ENCODE measurements at places on chromosomes 2 and 18. TPM values are rescaled to one million over a fixed set of nuclear protein-coding genes. Genes with fewer than 3 reads are reported as not detected.

GRCh38 chr2:85822766-85823165 lies 66.0 kb downstream of the ST3GAL5 start:
- H3K36me3 ChIP-seq: no peaks in the 10 kb centered on the region
- no peaks in the 10 kb centered on the region for H3K27me3 ChIP-seq
- no peaks in the 10 kb centered on the region for H3K4me1 ChIP-seq
- no peak overlapping the region for H3K27ac ChIP-seq
- DNase-seq: no peak
- no peak overlapping the region for H3K4me3 ChIP-seq

DNA sequence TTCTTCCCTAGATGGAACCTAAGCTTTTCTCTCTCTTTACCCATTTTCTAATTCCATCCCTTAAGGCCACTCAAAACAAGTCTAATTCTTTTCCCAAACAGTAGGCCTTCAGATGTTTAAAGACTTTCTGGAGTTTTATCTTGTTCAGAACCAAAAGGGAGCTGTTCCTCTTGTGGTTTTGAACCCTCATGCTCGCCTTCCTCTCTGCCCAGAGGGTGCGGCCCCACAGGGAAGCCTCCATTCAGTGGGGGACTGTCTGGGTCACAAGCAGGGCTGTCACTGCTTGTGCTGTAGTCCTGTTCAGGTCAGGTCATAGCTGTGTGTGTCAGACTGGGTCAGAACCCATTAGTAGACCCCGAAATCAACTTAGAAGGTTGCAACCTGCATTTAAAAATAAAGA lies 56.5 kb downstream of the TET3 start:
- no peaks in the 10 kb centered on the region for H3K4me1 ChIP-seq
- no peak overlapping the region for H3K27ac ChIP-seq
- H3K27me3 ChIP-seq: no peaks in the 10 kb centered on the region
- DNase-seq: no peak

GRCh38 chr2:223488814-223489213 lies 113.3 kb downstream of the SCG2 start:
- no peak overlapping the region for H3K4me3 ChIP-seq
- H3K36me3 ChIP-seq: no peaks in the 10 kb centered on the region
- H3K27ac ChIP-seq: no peak overlapping the region
- H3K4me1 ChIP-seq: no peaks in the 10 kb centered on the region
- DNase-seq: no peak
- no peaks in the 10 kb centered on the region for H3K27me3 ChIP-seq

- no peaks in the 10 kb centered on the region for H3K4me1 ChIP-seq
- H3K27ac ChIP-seq: no peak overlapping the region
- H3K36me3 ChIP-seq: no peaks in the 10 kb centered on the region
- H3K4me3 ChIP-seq: no peak overlapping the region
These were observed 93.8 kb upstream of the LDAH start for GRCh38 chr2:20916604-20917286.

KIAA2012 gene
- not detected for total RNA-seq

PHOSPHO2 gene
- total RNA-seq: 16.2 TPM

- no peaks in the 10 kb centered on the region for H3K27me3 ChIP-seq
- no peaks in the 10 kb centered on the region for H3K36me3 ChIP-seq
- no peak overlapping the region for H3K4me3 ChIP-seq
- no peak for DNase-seq
- H3K27ac ChIP-seq: no peak overlapping the region
- no peaks in the 10 kb centered on the region for H3K4me1 ChIP-seq
These were observed 226.3 kb upstream of the SP5 start for GRCh38 chr2:170488807-170489206.

DNA sequence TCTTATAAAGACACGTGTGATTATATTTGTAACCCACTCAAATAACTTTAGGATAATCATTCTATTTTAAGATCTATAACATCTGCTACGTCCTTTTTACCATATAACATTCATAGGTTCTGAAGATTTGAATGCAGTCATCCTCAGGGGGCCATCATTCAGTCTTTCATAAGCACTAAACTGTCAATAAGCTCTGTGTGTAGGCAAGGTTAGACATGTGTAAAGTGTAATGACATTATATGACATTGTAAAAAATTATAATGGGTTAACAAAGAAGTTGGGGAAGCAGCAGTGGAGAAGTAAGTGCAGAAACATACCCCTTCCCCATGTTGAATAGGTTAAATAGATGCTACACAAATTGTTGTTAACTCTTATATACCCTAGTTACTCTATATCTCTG lies 845.9 kb downstream of the ERBB4 start:
- no peaks in the 10 kb centered on the region for H3K36me3 ChIP-seq
- no peak for DNase-seq

DNA sequence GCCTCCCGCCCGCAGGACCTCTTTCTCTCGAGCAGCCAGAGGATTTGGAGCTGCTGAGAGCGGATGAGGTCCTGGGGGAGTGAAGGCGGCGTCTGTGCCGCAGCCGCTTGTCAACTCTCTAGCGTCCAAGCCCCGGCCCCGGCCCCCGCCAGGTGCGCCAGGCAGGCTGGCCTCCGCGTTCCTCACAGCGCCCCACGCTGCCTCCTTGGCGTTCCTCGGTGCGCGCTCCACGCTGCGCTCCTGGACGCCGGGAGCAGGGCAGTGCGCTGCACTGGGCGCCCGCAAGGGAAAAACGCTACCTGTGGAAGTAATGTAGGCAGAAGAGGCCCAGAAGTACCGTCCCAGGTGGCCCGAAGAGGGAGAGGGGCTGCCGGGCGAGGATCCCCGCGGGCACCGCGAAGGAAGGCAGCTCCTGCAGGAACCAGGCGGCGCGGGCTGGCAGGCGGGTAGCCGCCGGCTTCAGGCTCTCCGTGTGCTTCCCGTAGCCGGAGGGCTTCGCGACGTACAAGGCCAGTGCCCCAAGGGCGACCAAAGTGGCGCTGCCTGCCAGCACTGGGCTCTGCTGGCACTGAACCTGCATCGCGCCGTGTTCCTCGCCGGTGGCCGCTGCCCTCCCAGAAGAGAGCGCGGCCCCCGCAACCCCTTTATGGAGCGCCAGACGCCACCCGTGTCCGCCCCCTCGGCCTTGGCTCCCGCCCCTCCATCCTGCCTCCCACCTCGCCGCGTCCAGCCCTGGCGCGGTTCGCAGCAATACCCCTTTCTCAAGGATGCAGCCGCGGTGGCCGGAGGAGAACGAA lies at the start of gene SRD5A2:
SRD5A2 (minus strand) TSS at position 618 of the 797 bp plus-strand sequence; CDS start at position 580, 38 bp downstream.
- H3K36me3 ChIP-seq: no peaks in the 10 kb centered on the region
- no peaks in the 10 kb centered on the region for H3K27me3 ChIP-seq
- H3K27ac ChIP-seq: no peak within 1 kb of the TSS

- no peak for DNase-seq
- no peaks in the 10 kb centered on the region for H3K27me3 ChIP-seq
- H3K36me3 ChIP-seq: no peaks in the 10 kb centered on the region
- no peak overlapping the region for H3K4me3 ChIP-seq
These were observed 51.4 kb upstream of the MRPL33 start for GRCh38 chr2:27720004-27720551.

CHCHD5 gene
- total RNA-seq: 19.0 TPM

DLX2 gene
- total RNA-seq: not detected

EMILIN2 gene
- 23.9 TPM for total RNA-seq

DNA sequence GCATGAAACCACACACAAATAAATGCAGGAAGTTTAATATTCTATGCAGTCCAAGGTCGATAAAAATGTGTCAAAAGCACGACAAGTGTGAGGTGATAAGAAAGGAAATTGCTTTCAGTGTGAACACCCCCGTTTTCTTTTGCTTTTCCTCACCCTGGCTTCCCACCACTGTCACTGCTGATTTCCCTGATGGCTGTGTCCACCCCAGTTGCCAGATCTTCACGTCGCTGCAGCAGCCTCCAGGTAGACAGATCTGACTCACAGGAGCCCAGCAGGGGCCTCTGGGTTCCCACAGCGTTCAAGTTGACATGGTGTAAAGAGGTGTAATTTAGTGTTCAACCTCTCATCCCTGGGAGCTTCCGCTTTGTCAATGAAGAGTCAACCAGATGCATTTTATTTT lies 128.0 kb upstream of the TACR1 start:
- DNase-seq: no peak
- no peaks in the 10 kb centered on the region for H3K4me1 ChIP-seq
- no peak overlapping the region for H3K27ac ChIP-seq
- H3K36me3 ChIP-seq: no peaks in the 10 kb centered on the region

DNA sequence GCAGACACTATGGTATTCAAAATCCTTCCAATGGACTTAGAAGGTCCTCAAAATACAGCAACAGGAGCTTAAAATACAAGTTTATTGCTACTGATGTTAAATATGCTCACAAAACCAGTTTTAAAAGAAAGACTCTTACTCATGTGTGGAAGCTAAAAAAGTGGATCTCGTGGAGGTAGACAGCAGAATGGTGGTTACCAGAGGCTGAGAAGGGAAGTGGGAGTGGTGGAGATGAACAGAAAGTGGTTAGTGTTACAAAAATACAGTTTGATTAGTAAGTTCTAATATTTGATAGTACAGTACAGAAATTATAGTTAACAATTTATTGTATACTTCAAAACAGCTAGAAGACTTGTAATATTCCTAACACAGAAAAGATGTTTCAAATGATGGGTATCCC lies 12.1 kb downstream of the ADAM17 start:
- no peak for DNase-seq
- no peaks in the 10 kb centered on the region for H3K4me1 ChIP-seq
- no peaks in the 10 kb centered on the region for H3K36me3 ChIP-seq
- H3K4me3 ChIP-seq: no peak overlapping the region
- H3K27ac ChIP-seq: no peak overlapping the region

AQP12B gene
- not detected for total RNA-seq

DNA sequence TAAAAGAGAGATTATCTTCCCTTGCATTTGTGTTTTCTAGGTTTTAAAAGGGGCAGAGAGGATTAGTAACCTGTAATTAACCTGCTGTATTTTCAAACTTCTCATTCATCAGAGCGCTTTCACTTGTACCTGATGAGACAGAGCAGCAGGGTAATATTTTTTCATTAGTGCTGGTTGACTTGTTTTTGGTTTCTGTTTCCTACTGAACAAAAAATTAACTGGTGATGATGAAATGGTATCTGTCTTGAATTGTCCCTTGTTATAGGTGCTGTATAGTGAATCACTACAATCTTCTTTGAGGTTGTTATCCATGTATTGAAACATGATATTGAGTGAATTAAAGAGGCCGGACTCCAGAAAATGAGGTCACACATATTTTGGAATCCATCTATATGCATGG lies 37.9 kb downstream of the CDH20 start:
- no peaks in the 10 kb centered on the region for H3K36me3 ChIP-seq
- no peak overlapping the region for H3K27ac ChIP-seq
- H3K27me3 ChIP-seq: no peaks in the 10 kb centered on the region
- DNase-seq: no peak

- no peak overlapping the region for H3K27ac ChIP-seq
- H3K4me3 ChIP-seq: no peak overlapping the region
- no peak for DNase-seq
- H3K36me3 ChIP-seq: no peaks in the 10 kb centered on the region
These were observed 55.3 kb upstream of the TMEM163 start for GRCh38 chr2:134773759-134774742.

DNA sequence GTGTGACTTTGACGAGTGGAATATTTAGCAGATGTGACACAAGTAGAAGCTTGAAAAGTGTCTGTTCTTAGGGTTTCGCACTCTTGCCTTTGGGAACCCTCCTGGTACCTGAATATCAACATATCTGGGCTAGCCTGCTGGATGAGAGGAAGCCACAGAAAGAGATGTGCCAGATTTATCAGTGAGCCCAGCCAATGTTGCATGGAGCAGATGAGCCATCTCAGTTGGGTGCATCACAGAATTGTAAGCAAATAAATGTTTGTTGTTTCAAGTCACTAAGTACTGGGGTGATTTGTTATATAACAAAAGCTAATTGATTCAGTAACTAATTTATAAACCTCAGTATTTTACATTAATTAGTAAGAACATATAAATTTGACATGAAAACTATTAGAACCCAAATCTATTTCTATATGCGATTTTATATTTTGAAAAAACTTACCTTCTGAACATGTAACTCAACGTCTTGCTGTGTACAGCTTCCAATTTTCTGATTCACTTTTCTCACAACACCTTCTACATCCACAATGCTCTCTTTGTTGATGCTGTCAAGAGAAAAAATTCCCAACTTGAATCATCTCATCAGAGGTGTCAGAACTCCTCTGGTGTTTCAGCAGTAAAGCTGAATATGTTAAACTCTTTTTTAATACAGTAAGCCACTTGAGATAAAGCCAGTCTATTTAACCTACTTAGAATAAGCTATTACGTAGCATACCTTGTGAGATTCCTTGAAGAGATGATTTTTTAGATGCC lies 42.3 kb downstream of the DARS1 start:
- H3K4me1 ChIP-seq: no peaks in the 10 kb centered on the region
- no peak overlapping the region for H3K4me3 ChIP-seq
- no peaks in the 10 kb centered on the region for H3K36me3 ChIP-seq
- no peak for DNase-seq
- H3K27me3 ChIP-seq: no peaks in the 10 kb centered on the region
